ENCODE measurements at places on chromosomes 11 and 22.

DNA sequence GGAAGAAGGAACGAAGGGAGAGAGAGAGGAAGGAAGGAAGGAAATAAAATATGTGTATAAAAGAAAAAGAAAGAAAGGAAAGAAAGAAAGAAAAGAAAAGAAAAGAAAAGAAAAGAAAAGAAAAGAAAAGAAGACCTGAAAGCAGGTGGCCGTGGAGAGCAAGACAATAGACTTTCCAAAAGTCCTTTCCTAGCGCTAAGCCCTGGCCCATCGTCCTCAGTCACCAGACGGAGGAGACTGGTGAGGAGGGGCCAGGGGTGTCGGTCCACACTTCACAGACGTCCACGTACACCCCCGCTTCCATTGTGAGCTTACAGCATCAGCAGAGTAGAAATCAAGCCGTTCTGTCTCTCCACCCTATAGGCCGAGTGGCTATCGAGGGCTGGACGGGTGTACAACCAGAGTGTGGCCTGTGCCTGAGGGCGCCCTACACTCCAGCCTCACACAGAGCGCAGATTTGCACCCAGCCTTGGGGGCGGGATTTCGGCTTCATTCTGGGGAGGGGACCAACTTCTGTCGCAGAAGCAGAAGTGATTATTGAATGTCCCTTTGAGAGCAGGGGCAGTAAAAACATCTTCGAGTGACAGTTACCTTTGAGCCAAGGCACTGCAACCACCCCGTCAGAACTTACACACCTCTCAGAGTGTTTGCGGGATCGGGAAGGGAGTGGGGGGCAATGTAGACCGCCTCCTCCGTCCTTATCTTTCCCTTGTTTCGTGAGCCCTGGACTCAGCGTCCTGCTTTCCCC is 2.0 kb upstream of the BSX start:
- no peak for DNase-seq

DNA sequence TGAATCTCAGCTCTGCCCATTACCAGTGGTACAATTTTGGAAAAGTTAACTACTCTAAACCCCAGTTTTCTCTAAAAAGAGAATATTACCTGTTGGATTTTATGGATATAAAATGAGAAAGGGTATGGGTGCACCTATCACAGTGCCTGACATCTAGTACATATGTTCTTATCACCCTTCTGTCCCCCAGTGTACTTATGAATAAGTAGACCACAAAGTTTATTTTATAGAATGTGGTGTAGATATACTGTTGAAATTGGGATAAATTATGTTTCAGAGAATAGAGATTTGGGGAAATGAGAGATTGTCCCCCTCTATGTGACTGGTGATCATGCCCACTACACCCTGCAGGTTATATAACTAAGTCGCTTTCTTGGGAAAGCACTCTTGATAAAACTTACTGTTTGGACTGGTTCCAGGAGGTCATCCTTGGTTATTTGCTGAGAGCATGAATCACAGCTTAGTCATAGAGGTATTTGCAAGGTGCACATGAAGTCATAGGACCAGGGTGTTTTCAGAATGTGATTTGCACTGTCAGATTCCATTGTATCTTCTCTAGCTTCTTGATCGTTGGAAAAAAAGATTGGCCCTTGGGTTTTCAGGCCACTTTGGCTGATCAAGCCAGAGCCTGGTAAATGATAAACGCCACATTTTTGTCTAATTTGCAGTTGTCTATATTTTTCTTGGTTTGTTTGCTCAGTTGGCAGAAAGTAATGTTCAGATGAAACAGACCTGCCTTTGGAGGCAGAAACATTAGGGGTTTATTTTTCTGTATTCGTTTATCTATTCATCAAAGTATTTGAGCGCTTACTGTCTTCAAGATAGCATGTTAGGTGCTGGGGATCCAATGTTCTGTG is 21.3 kb downstream of the STX3 start:
- no peak for DNase-seq

DNA sequence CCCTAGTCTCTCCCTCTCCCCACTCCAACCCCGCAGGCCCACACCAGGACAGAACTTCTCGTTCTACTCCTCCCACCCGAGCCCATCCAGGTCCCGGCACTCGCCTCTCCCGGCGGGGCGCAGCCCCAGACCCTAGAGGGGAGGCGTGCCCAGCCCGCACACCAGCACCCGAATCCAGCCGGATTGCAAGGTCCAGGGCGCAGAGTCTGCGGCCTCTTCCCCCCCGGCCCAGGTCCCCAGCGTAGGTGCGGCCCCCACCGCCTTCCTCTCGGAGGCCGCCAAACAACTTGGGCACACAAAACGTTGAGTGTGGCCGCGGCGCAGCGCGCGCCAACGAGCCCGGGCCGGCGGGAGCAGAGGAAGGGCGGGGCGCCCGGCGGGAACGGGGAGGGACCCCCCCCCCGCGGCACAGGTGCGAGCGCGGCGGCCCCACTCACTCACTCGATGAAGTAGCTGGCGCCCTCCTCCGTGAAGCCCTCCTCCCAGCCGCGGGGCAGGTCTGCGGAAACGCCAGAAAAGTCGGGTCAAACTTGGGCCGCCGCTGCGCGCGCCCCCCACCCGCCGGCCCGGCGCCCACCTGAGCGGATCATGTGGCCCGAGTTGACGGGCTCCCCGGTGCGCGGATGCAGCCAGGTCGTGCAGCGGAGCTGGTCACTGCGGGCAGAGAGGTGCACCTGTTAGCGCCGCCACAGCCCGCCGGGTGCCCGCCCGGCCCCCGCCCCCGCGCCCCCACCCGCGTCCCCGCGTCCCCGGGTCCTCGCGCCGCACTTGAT is 480 bp downstream of the PLEKHA7 start:
- no peak for DNase-seq

DNA sequence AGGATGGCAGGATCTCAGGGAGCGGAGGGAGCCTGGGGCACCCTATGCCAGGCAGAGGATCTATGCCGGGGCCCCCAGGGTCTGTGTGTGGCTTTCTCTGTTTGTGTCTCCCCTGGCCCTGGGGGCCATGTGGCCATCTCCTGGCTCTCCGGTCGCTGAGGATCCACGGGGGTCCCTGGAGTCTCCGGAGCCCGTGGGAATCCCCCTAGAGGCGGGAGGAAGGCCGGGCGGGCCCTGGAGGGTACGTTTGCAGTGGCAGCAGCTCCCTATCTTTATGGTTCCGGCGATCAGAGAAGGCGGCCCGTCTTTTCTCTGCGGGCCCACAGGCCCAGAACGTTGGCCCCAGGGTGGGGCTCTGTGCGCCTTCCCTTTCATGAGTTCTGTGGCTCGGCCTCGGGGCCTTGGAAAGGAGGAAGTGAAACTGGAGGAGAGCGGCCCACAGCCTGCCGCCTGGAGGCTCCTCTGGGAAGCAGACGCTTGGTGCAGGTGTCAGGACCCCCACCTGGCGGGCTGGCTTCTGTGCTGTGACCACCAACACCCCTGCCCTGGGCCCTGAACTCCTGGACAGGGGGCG is 82.1 kb downstream of the KCNQ1 start:
- DNase-seq: peak; percentile 88
